Neural crest cell (in vitro differentiated cells): ENCODE measurements at places on chromosomes 11 and 22. TPM values are rescaled to one million over a fixed set of nuclear protein-coding genes. Genes with fewer than 3 reads are reported as not detected.

DNA sequence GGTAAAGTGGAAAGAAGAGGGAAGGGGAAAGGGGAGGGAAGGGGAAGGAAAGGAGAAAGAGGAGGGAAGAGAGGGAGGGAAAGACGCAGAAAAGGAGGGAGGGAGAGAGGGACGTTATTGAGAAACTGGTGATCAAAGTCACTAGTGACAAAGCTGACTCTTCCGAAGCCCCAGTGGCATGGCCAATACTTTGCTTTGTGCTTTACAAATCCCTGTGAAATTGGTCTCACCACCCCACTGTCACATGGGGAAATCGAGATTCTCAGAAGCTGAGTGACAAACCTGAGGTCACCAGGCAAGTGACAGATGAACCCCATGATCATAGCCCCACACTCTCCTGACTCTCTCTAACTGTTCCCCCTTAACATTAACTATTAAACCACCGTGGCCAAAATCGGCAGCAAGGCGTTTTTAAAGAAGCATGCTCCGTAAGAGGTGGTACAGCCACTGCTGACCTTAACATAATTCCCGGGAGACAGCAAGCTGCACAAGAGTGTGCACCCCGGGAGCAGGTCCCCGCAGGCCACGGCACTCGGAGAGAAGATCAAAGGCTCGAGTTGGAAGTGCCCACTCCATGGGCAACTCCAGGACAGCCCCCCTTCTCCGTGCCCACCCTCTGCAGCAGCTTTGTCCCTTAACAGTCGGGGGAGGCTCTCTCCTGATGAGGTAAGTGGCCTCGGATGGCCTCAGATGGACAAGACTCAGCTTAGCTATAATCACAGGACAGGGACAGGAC lies 34.8 kb downstream of the CELSR1 start:
- DNase-seq: no peak

GRCh38 chr22:44112191-44112590 lies 68.5 kb upstream of the PARVG start:
- no peak for DNase-seq

The GLYAT gene
- total RNA-seq: not detected in 2 replicates

DNA sequence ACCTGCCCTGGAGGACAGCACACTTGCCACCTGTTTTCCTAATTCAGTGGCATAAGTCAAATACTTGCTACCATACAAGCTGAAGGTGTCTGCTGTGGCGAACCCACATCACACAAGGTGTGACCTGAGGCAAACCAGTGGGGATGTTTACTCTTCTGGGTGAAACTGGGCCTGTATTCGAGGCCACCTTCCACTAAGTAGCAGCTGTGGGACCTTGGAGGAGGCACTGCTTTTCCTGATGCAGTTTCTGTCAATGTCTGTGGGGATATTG lies 927.4 kb downstream of the BRD1 start:
- no peak for DNase-seq

DNA sequence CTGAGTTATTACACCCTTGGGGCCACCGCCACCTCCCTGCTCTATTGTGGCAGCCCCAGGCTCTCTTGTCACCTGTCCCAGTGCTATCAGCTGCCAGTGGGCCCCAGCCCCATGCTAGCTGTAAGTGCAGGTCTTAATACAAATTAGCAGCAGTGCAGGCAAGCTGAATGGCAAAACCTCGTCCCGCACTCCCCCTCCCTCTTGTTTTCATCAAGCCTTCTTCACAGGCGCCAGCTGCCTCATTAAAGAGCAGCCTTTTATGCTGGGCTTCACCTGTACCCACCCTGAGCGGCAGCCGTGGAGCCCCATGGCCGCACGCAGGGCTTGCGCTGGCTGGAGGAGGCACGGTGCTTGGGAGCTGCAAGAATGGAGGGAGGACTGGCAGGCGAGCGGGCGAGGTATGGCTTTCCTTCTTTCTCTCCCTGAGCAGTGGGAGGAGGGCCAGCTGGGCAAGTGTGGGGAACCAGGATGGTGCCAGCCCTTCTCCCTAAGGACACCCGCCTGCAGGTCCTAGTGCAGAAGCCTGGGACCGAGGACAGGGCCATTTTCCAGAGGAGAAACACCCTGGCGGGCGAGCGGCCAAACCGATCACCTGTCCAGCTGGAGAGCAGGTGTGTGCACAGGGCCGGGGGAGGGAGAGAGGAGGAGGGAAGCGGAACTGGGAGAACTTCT lies 70.7 kb downstream of the FLI1 start:
- DNase-seq: no peak

DNA sequence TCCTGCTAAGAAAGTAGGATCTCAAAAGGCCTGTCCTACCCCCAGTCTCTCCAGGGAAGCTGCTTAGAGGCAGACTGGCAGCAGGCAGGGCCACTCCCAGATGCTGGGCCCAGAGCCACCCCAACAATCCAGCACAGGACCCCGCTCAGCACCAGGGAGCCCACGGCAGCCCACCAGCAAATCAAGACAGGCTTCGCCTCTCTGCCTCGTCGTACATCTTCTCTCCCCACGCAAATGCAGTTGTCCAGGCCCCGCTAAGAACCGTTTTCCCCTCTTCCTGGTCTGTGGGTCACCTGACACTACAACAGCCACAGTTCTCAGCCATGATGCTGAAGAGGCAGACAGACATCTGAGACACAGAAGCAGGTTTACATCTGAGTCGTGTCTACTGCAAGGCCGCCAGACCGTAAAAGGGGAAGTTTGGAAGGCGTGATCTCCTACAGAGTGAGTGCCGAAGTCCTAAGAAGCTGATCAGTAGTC lies 51.1 kb downstream of the IGSF9B start:
- DNase-seq: no peak

The CYP2D6 gene
- 3.5 and 3.7 TPM in 2 replicates for total RNA-seq

The CRYBB3 gene
- total RNA-seq: not detected in 2 replicates

DNA sequence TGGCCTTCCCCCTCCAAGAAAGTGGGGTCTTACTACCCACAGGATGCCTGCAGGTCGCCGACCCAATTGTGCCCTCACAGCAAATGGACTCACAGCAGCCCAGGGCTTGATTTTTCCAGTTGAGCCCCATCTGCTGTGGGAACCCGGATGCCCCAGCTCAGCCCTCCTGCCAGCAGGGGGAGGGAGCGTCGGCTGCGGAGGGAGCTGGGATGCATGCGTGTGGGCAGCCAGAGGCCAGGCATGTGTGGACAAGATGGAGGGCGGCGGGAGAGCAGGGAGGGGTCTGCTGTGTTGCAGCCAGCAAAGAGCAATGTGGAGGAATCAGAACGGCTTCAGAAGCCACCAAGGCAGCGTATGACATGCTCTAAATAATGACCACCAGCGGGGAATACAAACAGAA lies 41.0 kb upstream of the EIF3D start:
- DNase-seq: peak; percentile 35

- no peak for DNase-seq
Observed at GRCh38 chr11:101362643-101363042, 221.2 kb downstream of the TRPC6 start.

DNA sequence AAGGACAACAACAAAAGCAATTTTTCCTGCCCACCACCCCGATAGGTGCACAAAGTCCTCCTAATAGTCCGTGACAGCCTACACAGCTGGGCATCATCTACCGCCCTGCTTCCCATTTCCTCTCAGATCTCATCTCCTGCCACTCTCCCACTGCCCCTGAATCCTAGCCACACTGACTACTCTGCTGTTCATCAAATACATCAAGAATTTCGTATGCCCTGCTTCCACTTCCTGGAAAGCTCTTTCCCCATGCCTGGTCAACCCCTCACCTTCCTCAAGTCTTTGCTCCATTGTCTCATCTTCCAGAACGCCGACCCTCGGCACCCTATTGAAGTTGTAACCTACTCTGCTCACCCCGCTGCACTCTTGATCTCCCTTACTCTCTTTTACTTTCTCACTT lies 320.1 kb downstream of the OPCML start:
- DNase-seq: no peak

DNA sequence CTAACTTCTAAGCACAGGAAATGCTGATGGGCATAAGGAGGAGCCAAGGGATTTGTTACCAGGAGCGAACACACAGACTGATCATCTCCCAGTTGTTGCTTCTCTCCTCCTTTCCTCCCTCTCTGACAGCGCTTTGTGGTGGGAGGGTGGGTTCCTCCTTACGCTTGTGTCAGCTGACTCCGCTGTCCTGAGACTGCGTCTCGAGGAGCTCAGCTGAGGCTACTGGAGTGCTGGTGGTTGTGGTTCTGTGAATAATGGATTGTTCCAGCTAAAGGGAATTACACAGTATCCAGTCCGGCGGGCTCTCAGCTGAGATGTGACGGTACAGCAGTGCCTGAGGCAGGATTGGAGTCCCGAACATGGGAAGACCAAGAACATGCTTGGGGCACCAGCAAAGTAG lies 113.4 kb downstream of the CTNND1 start:
- DNase-seq: no peak

DNA sequence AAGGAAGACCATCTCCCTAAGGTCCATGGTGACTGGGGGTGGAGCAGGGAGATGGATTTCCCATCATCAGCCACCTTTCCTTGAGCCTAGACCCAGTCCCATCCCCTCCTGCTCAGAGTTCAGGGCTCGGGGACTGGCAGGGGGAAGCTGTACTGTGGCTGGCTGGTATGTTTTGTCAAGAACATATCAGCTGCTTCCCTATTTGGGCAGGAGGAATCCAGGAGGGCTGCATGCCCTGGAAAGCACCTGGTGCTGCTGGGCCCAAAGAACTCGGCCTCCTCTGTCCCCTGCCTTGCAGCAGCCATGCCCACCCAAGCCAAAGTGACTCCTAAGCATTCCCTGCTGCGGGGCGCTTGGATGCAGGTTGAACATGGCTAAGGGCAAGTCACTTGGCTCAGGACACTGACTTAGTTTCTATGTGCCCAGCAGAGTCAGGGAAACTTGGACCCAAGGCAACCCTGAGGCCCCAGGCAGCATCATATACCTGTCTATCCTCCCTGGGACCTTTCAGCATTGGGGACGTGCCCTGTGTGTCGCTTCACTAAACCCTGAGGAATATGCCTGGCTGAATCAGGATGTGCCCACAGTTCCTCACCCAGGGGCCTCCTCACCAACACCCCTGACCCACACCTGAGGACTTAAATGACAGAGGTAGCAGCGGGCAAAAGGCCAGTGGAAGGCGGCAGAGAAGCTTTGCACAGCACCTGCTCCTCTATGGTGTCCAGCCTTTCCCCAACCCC lies 43.1 kb downstream of the BUD13 start:
- no peak for DNase-seq

GRCh38 chr11:90629229-90629806 lies 406.5 kb upstream of the CHORDC1 start:
- DNase-seq: no peak

DNA sequence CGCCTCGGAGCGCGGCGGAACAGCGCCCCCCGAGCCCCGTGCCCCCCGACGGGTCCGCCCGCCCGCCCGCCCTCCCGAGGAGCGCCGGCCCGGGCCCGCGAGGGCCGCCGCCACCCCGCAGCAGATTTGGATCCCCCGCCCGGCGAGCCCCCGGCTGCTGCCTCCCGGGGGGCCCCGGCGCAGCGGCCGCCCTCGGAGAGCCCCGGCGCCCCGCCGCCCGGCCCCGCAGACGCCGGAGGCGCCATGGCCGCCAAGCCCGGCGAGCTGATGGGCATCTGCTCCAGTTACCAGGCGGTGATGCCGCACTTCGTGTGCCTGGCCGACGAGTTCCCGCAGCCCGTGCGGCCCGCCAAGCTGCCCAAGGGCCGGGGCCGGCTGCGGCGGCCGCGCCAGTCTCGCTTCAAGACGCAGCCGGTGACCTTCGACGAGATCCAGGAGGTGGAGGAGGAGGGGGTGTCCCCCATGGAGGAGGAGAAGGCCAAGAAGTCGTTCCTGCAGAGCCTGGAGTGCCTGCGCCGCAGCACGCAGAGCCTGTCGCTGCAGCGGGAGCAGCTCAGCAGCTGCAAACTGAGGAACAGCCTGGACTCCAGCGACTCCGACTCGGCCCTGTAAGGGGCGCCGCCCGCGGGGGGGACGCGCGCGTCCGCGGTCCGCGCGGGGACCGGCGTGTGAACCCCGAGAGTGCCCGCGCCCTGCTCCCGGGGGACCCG lies 380 bp downstream of the C11orf96 start:
- DNase-seq: no peak

DNA sequence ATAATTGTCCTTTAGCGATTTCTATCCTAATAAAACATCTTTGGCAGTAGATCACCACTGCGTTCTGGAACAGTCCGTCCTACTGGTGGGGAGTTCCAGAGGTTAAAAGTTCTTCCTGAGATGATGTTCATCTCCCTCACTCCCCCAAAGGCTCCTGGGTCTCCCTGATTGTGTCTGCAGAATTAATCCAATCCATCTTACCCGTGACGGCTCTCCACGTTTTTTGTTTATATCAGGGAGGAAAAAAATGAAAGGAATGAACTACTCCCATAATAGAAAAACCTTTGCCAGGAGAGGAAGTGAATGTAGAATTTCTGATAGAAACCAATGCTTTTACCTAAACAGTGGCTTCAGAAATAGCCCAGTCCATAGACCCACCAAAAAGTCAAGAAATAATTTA lies 81.6 kb downstream of the LARGE1 start:
- no peak for DNase-seq

DNA sequence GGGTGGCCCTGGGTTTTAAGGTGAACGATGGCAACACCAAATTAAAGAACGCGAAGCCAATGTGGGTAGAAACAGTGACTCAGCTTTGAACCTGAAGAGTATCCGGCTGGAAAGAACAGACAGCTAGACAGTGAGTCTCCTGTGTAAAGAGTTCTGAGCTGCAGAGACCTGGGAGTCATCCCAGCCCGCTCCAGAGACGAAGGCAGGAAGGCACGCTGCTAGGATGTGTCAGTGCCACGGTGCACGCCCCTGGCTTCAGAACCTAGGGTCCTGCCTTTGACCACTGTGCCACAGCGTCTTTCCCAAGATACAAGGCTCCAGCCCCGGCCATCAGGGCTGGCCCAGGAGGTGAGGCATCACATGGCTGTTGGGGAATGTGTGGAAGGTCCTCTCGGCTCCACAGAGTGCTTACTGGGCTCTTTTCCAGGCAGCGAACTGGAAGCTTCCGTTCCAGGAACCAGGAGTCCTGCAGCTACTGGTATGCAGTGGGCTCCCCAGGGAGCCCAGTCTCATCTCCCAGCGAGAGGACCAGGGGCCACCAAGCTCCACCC lies 29.9 kb downstream of the LRFN4 start:
- no peak for DNase-seq

DNA sequence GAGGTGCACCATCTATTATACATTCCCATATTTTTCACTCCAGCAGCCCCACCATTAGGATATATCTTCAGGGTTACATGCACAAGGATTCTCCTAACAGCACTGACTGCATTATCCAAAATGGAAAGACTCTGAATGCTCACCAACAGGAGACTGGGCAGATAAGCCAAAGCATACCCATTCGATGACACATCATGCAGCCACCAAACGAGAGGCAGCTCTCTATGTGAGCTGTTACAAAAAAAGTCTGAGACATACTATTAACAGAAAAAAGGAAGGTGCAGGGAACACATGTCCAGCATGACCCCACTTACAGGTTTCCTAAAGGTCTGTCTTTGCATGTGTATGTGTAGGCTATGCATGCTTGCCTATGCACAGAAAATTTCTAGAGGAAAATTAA lies 12.4 kb upstream of the SERPIND1 start:
- DNase-seq: no peak

DNA sequence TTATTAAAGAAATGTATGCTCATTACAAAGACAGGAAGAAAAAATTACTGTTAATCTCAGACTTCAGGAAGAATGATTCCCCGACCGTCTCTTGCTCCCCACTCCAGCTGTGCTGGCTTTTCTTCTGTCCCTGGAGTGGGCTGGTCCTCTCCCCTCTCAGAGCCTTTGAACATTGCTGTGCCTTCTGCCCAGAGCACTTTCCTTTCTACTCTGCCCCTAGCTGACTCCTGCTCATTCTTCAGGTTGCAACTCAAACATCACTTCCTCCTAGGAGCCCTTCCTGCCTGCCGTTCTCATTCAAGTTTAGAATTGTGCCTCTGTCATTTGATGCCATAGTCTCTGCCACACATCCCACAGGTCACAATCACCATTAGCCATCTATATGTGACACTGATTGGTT lies 329.5 kb downstream of the MIAT start:
- DNase-seq: no peak

The TMEM45B gene
- not detected in 2 replicates for total RNA-seq

GRCh38 chr22:37844904-37845329 lies 783 bp upstream of the ANKRD54 start:
- no peak for DNase-seq
